SW 1271 (cell line): ENCODE measurements at places on chromosomes 6 and 20.

- DNase-seq: no peak
Measured at GRCh38 chr6:44569131-44569530, 181.6 kb downstream of the CDC5L start.

GRCh38 chr6:123017104-123017682, 21.2 kb downstream of the CLVS2 start:
- no peak for DNase-seq

GRCh38 chr6:160464744-160465143, 116.6 kb downstream of the SLC22A3 start:
- DNase-seq: no peak

DNA sequence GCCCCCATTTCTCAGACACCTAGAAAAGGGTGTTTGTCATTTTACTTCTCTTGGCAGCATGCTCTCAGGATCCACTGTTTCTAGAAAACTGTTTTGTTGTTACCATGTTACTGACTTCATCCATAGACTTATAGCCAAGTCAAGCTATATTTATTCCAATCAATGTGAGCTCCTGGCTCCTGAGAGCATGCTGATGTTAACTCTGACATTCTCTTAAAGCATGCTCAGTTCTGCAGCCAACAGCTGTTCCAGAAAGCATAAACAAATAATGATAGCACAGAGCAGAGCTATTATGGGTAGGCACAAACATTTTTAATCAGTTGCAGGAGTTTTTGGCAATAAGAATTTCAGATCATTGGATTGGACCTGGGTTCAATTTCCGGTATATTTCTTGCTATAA, 92.4 kb upstream of the CEP85L start:
- no peak for DNase-seq

GRCh38 chr20:57400821-57401564, 9.8 kb downstream of the RBM38 start:
- DNase-seq: no peak

- no peak for DNase-seq
Measured at GRCh38 chr20:11271319-11271718, 597.5 kb upstream of the JAG1 start.

- no peak for DNase-seq
Measured at GRCh38 chr20:32831982-32832381, 12.2 kb downstream of the MAPRE1 start.

DNA sequence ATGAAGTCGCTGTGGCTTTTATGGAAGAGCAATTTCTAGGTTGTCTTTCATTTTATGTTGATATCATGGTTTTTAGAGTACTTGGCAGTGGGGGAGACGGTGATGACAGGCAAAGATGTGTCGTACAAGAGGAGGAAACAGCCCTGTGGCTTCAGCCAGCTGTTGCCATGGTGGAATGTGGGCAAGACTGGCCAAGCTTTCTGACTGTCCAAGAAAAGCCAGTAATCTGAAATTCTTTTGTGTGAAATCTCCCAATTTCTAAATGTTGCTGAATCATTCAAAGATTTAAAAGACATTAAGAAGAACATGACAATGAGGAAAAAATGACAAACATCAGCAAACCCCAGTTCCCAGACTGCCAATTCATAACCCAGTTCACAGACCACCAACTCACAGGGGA, 23.1 kb downstream of the PFDN4 start:
- DNase-seq: no peak

- no peak for DNase-seq
Measured at GRCh38 chr20:54167909-54168872, 5.6 kb downstream of the CYP24A1 start.

DNA sequence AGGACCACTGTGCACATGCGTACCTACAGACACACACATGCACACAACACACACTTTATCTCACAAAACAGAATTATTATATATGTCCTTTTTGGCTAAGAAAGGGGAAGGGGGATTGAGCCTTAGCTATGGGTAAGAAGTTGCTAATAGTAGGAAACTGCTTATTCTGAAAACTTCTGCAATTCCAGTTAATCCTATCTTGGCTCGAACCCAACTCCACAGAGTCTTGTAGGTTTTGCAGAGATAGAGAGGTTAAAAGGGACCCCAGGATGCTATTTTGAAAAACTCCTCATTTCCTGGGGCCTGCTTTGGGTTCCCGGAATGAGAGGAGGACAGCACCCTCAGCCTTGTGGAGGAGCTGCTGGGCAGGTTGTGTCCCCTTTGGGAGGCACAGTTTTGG, 233.8 kb downstream of the CLIC5 start:
- no peak for DNase-seq

DNA sequence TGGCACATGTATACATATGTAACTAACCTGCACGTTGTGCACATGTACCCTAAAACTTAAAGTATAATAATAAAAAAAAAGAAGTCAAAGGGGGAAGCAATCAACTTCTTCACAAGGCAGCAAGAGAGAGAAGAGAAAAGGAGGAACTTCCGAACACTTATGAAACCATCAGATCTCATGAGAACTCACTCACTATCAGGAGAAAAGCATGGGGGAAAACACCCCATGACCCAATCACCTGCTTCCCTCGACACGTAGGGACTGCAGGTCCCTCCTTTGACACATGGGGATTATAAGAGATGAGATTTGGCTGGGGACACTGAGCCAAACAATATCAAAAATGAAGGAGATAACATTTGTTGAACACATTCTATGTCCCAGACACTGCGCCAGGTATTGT, 94.8 kb upstream of the PHACTR1 start:
- no peak for DNase-seq

DNA sequence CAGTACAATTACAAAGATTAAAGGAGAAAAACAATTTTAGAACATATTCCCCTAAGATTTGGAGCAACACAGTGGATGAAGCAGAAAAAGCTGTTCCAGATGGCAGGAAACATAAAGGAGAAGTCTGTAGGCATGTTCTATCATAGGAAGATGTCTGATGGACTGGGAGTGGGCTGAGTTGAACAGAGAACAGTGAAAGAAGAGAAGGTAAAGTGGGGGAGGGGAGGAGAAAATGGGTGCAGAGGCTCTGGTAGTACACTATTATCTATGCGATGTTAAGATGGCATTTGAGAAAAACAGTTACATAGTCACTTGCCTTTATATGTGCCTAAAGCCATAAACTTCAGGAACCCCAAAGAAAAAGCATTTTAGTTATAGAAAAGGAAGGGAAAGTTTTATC, 4.2 kb upstream of the PHIP start:
- DNase-seq: no peak

DNA sequence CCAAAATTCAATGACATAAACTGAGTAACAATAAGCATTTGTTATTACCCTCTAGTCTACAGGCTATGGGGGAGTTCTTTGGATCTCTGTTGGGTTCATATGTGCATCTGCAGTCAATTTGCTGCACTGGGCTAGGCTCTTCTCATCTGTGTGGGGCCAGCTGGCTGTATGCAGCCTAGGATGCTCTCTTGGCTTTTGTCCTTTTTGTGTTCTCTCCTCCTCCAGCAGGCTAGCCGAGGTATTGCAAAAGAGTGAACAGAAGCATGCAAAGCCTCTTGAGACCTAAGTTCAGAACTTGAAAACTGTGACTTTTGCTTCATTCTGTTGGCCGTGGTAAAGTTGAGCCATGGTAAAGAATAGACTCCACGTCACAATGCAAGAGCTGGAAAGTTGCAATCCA, 62.8 kb upstream of the FOXO3 start:
- peak; percentile 18 for DNase-seq

DNA sequence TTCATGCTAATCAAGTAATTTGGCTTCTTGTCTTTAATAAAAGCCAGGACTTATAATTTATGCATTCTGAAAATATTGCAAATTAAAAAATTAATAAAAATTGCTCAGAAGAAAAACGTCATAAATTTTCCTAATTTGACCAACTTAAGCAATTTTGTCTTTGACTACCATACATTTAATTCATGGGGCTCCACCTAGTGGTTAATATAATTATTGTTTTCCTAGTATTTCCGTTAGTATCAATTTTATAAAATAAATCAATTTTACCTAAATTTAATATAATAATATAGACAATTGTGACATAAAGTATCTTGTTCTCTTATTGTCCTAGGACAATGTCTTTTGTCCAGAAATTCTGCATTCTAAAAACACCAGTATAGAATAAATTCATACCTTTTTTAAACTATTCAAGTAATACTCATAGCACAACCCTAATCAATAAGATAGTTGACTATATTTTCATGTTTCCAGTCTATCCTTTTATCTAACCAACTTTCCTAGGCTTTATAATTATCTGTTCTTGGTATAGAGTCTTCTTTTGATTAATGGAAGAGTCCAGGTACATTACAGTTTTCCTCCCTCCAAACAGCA, 319.9 kb downstream of the TRDN start:
- peak; percentile 31 for DNase-seq

DNA sequence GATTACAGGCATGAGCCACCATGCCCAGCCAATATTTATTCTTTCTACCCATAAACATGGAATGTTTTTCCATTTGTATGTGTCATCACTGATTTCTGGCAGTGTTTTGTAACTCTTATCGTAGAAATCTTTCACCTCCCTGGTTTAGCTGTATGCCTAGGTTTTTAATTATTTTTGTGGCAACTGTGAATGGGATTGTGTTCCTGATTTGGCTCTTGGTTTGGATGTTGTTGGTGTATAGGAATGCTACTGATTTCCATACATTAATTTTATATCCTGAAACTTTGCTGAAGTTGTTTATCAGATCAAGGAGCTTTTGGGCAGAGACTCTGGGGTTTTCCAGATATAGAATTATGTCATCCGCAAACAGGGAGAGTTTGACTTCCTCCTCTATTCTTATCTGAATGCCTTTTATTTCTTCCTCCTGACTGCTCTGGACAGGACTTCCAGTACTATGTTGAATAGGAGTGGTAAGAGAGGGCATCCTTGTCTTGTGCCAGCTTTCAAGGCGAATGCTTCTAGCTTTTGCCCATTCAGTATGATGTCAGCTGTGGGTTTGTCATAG, 198.6 kb downstream of the ZDHHC14 start:
- no peak for DNase-seq

- DNase-seq: no peak
Measured at GRCh38 chr20:12729326-12729725, 279.4 kb upstream of the SPTLC3 start.

DNA sequence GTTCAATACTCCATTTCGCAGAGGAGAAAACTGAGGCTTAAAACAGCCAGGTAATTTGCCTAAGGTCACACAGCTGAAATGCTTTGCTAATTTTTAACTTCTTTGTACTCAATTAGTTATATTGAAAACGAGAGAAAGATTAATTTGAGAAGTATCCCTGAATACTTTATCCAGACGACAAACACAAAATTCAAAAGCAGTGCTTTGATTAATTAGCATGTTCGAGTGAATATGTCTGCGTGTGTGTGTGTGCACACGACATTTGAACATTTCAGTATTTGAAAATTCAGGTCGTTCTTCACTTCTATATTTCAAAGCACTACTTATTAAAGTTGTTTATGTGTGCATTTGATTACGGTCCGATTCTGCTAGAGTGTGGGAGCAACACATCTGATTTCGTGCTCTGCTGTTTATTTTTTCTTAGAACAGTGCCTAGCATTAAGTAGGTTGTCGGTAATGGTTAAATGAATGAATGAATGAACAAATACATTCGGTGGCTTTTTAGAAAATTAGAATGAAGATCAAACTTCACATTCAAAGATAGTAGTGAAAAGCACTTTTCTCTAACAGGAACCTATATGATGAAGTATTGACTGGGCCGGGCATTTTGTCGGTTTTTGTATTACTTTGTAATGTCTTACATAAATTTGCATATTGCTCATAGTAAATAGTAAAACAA, 36.9 kb upstream of the SYNCRIP start:
- DNase-seq: no peak

GRCh38 chr6:122677406-122677805, 67.2 kb downstream of the PKIB start:
- DNase-seq: no peak

GRCh38 chr20:3279761-3280160, 40.8 kb upstream of the SLC4A11 start:
- DNase-seq: no peak

- no peak for DNase-seq
Measured at GRCh38 chr6:160121558-160121957, at the start of gene SLC22A1. Gene SLC22A1, plus strand, starts transcription at chr6:160121815. Its CDS starts 121 bp downstream, at chr6:160121936.

DNA sequence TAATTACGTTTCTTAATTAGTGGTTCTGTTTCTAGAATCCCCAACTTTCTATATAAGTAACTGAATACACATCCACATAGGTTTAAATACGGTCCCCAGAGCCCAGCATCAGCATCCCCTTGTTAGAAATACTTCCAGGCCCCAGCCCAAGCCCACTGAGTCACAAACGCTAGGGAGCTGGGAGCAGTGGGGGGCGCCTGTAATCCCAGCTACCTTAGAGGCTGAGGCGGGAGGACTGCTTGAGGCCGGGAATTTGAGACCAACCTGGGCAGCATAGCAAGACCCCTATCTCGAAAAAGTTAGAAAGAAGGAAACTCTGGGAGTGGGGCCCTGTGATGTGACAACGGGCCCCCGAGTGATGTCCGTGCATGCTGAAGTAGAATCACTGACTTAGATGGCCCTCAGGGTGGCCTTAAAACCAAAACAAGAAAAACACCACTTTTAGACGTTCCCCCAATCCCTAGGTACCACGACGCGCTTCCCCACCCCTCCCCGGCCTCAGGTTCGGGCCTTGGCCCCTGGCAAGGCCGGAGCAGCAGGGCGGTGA, 1.3 kb upstream of the PPP1R3G start:
- DNase-seq: no peak

DNA sequence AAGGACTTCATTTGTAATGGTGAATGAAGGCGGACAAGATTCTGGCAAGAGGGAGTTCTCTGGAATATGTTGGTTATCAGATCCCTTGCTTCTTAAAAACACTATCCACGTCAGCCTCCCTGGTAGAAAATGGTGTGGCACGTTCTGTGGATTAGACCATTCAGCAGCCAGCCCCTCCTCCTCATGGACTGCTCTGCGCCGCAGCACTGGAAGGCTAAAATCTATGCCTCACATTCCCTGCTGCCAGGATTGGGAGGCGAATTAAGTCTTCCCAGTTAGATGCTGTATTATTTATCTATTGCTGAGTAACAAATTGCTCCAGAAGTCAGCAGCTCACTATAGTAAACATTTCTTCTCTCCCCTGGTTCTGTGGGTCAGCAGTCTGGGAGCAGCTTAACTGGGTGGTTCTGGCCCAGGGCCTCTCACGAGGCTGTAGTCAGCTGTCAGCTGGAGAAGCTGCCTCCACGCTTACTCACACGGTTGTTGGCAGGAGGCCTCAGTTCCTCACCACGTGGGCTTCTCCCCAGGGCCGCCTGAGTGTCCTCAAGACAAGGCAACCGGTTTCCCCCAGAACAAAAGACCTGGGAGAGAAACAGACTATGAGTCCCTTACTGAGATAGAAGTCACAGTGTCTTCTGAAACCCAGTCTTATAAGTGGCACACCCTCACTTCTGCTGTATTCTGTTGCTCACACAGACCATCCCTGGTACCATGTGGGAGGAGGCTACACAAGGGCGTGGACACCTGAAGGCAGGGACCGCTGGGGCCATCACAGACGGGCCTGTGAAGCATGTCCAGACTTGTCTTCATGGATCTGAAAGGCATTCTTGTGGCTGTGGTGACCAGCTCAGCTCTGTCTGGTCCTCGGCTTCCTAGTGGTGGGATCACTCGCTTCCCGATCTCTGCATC, 101.0 kb downstream of the NRN1 start:
- no peak for DNase-seq
